ENCODE measurements at places on chromosomes 1 and 21.

DNA sequence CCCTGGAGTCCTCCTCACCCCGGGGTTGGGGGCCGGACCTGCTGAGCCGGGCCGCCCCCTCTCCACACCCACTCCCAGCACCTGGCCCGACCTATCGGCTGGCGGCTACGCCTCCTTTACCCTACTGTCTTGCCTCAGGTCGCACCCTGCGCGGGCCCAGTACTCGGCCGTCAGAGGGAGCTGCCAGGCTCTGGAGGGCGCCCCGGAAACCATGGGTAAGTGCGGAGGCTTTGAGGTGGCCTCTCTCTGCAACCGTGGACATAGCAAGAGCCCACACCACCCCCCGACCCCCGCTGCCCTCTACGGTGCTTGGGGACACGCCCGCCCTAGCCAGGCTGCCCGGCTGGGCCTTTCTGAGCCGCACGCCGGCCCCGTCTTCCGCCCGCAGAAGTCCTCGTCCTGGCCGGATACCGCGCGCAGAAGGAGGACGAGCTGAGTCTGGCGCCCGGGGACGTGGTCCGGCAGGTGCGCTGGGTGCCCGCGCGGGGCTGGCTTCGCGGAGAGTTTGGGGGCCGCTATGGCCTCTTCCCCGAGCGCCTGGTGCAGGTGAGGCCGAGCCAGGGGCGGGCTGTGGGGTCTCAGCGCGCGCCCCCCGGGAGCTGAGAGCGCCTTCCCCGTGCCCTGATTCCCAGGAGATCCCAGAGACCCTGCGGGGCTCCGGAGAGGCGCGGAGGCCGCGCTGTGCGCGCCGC lies at the start of gene SH3D21:
TSS of gene SH3D21 (plus strand) at position 159 of the 692 bp plus-strand sequence. CDS start at position 212, 53 bp downstream.
- no peak for DNase-seq

DNA sequence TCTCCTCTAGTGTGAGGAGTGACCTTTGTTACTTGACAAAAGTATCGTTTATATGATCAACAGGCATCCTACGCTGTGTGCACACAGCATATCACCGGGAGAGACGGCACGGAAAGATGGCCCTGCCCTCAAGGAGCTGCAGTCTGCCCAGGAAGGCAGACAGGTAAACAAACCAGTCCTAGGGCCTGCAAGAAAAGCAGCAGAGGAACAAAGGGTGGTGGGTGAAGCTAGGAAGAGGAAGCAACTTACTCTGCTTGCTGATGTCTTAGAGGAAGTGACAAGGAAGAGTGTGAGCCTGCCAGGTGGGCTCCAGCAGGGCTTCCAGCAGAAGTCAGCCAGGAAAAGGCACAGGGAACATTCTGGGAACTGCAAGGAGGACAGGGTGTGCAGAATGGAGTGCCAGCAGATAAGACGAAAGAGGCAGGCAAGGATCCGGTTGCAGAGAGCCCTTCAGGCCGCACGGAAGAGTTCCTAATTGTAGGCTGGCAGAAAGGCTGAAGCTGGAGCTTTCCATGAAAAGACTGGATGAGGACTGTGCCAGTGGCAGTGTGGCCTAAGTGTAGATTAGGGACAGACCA lies 106.7 kb downstream of the SLC45A1 start:
- no peak for DNase-seq

DNA sequence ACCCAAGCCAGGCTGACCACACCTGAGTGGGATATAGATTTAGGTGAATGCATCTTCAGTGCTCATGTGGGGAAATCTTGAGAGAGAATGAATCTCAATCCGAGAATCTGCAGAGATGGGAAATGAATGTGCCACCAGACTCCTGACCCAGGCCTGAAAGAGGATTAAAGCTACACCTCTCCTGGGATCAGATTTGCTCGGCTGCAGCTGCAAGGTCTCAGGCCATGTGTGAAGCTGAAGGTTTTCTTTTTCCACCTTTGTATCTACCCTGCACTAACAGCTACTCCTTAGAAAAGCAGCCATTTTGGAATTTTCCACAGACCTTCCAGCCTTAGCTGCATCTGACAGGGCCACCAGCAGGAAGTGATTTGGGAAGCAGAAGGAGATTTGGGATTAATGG lies 18.3 kb downstream of the GPR3 start:
- DNase-seq = no peak

- DNase-seq = peak; percentile 46
Observed at GRCh38 chr1:234214129-234214910, 158.9 kb upstream of the COA6 start.

- DNase-seq = no peak
Observed at GRCh38 chr1:233233508-233234040, 62.0 kb downstream of the PCNX2 start.

DNA sequence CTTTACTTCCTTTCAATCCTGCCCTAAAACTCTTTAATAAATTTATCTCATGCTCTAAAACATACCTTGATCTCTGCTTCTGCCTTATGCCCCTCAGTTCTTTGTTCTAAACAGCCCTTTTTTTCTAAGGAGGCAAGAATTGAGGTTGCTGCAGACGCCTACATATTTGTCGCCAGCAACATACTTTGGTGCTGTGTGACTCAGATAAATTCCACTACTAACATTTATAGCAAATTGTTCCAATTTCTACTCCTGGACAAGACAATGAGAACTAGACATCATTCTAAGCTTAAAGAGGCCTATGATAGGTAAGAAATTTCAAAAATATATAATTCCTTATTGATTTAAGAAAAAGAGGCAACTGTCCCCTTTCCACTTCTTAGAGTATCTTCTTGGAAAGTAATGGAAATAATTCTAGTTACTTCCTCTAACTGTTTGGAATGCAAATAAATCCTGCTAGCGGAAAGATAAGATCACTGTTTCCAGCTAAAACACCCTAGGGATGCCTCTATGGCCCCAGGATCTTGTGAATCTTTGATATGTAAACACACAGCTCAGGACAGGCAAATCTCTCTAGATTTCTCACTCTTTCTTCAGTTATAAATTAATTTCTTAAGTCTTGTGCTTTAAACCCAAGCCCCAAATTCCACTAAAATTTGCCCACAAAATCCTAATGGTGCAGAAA lies 869.1 kb downstream of the KCNT2 start:
- DNase-seq = no peak

DNA sequence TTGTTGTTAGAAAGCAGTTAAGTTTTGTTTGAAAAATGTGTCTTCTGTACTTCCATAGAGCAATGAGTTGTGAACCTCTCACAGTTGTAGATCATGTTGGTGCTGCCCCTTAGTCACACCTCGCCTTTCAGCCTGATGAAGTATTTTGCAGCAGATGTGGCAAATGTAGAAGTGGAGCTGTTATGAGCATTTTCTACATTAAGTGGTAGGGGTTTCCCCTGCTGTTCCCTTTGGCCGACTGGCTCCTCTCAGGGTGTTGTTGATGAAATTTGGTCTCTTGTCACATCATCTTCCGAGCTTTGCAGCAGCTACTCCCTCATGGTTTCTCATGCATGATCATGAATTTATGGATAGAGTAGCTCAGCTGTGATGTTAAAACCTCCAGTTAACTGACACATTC lies 33.6 kb upstream of the DENND1B start:
- no peak for DNase-seq

DNA sequence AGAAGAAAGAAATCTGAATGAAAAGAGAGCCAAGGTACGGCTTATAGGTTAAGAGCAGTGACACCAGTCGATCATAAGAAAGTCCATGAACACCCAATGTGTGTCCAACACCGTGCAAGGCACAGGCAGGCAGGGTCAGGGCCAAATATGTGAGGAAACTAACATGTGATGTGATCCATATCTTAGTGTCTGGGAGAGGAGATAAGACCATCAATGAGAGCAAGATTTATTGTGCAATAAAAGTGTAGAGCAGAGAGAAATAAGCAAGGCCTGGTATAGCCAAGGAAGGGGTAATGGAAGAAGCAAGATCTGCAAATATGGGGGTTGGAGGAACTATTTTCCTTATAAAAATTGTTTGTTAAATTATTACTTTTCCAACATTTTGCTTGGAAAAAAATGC lies 198.8 kb downstream of the CRB1 start:
- DNase-seq = no peak

DNA sequence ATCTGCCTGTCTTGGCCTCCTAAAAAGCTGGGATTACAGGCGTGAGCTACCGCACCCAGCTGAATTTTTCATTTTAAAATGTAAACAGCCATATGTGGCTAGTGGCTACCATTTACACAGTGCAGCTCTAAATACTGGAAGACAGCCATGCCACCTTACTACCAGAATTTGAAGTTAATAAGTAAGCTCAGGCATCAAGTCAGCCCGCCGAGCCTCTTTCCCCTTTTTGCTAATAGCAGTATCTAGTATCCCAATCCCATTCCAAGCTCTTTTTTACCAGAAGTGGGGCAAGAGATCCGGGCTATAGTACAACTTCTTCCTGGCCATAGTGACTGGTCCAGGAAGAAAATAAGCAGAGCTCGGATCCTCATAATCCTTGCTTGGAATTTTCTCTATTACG lies 15.1 kb downstream of the TAF13 start:
- no peak for DNase-seq

- no peak for DNase-seq
Observed at GRCh38 chr1:76170084-76170483, 95.5 kb downstream of the ST6GALNAC3 start.

- no peak for DNase-seq
Observed at GRCh38 chr1:8674912-8675311, 142.5 kb downstream of the RERE start.

DNA sequence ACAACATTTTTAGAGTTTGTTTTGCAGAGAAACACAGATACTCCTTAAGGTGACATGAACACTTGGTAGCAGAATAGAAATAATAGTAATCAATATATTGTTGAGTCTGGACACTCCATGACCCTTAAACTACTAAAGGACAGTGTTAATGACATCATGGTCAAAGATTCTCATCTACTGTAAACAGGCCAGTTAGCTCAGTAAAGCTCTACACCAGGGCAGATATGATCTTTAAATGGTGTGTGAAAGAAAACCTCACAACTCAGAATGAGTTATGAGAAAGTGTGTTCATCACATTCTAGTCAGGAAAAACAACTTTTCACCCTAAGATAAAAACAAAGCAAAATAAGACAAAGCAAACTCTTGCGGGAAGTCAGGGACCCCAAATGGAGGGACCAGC lies 58.1 kb upstream of the ADAMTS5 start:
- DNase-seq = no peak

DNA sequence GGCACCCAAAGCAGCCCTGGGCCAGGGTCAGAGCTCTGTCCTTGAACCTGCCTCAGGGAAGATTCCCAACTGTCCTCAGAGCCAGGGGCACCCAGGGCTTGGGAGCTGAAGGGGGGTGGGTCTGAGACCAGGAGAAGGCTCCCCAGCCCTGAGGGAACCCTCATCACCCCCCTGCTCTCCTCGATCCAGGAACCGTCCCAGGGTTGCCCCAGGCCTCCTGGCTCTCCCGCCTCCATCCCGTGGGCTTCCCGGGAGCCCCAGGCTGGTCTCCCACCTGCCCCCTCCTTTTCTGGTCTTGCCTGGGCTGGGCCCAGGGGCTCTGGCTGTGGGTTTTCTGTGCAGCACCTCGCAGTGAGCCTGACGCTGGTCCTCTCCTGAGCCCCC lies 6.7 kb upstream of the SAMD11 start:
- no peak for DNase-seq

- DNase-seq = peak; percentile 48
Observed at GRCh38 chr1:30822966-30823581, 65.5 kb upstream of the LAPTM5 start.

Measured in MG63 (cell line).